Motor neuron (in vitro differentiated cells): ENCODE measurements at places on chromosomes 11 and 22. TPM values are rescaled to one million over a fixed set of nuclear protein-coding genes. Genes with fewer than 3 reads are reported as not detected.

GRCh38 chr11:60455531-60456042, at the start of gene MS4A1:
Gene MS4A1 (plus strand): TSS chr11:60455847. CDS start chr11:60462375, 6,528 bp downstream.
- ATAC-seq, result no peak

TREH gene
- 0.39 and 0.66 TPM in 2 replicates for total RNA-seq

DNA sequence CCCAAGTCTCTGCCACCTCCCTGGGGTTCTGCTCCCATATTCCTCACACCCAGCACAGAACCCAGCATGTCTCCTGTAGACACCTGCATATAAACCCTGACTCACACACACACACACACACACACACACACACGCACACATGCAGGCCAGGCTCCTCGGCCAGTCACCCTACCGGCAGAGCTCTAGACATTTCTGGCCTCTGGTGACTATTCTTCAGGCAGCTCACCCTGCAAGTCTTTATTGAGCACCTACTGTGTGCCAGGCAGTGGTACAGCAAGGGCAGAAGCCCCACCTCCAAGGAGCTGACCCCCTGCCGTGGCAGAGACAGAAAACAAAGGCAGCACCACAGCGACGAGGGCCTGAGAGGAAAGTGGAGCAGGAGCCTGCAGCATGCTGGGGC, 50.3 kb downstream of the CDKN1C start:
- no peak for ATAC-seq

DNA sequence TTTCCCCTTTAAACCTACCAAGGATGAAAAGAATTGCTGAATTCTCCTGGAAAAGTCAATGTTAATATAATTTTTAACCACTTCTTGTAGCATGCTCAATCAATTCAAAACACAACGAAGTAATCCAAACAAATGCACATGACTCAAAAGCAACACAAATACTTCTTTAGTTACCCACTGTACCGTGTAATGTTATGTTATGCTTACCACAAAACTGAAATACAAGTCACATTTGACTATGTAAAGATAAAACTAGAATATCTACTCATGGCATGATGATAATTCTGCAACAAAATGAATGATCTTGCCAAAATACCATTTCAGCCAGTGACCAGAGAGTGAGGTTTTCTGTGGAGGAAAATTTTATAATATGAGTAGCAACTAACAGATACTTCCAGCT, 587.0 kb downstream of the DLG2 start:
- no peak for ATAC-seq

- ATAC-seq, result no peak
Observed at GRCh38 chr22:24883432-24883831, 63.1 kb downstream of the LHFPL7 start.

GRCh38 chr11:72471005-72471898, 36.9 kb upstream of the CLPB start:
- peak; percentile 96 for ATAC-seq

KIAA1671 gene
- 8.5 and 8.6 TPM in 2 replicates for total RNA-seq

FAM227A gene
- total RNA-seq, result 6.3 and 7.1 TPM in 2 replicates

DNA sequence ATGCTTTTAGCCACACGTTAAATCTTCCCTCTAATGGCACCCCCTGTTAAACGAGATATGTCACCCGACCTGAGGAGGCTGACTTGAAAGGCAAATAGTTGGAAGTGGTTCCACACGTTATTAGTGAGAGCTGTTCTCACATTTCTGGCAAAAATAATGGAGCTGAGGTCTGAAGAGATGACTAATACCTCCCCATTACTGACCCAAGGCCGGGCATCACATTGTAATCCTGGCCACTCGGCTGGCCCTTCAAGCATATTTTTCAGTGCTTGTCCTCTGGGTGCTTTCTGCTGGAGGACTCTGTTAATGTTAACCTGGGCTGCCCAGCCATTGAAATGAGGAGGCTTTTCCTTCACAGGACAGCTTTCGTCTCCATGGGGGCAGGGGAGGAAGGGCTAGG, 260.0 kb upstream of the CADM1 start:
- peak; percentile 52 for ATAC-seq
